Astrocyte (in vitro differentiated cells and primary cell): ENCODE measurements at places on chromosomes 11 and 22. TPM values are rescaled to one million over a fixed set of nuclear protein-coding genes. Genes with fewer than 3 reads are reported as not detected.

GRCh38 chr11:72962717-72963116 lies 148.5 kb downstream of the ATG16L2 start:
- DNase-seq, result no peak

DNA sequence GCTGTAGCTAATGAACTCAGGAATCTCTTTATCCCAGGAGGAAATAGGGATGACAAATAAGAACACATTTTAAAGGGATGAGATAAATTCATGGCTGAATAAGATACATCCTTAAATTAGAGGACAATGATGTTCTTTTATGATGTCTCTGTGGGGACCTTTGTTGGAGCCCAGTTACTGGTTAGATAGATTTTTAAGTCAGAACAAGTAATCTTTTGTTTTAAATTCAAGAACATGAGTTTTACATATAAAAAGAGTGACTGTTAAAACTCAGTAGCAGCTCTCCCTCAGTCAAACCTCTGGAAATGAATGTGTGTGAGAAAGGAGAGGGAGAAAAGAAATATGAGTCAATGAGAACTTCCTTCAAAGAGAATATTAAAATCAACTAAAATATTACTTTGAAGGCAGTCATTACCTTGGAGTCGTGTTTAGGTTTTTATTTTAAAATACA lies 241.6 kb downstream of the SWAP70 start:
- no peak for DNase-seq

- DNase-seq, result no peak
Measured at GRCh38 chr22:46366327-46366731, 30.8 kb downstream of the TRMU start.

- no peak for DNase-seq
Measured at GRCh38 chr11:80868831-80869230, 1428.0 kb upstream of the TENM4 start.

Gene INS
- not detected in 2 replicates for total RNA-seq

DNA sequence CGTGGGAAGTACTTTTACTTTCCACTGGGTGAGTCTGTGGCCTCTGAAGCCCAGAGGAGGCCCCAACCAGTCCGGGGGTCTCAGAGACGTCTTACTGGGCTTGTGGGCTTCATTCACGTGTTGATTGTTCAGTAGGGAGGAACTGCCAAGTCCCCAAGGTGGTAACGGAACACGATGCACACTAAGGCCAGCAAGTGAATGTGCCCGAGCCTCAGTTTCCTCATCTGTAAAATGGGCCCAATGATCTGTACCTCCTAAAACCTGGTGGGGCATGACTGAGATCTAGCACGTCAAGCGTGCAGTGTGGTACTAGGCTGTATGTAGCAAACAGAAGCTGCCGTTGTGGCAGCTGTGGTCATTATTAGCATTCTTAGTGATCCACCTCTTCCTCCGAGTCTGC lies 499.1 kb downstream of the MN1 start:
- DNase-seq, result no peak

Gene YPEL4
- 0.09 and 0.62 TPM in 2 replicates for total RNA-seq

Gene JAML
- total RNA-seq, result not detected in 2 replicates

Gene ADORA2A
- 2.2 and 3.9 TPM in 2 replicates for total RNA-seq

- no peak for DNase-seq
Measured at GRCh38 chr11:5103066-5103465, 33.7 kb downstream of the OR52E1 start.

Gene CYTH4
- total RNA-seq, result not detected in 2 replicates

GRCh38 chr11:31817054-31817620 lies 6.0 kb upstream of the PAX6 start:
- DNase-seq, result peak; percentile 21

Gene TCN1
- 0.45 TPM in 1 of 2 replicates, not detected in the other for total RNA-seq

Gene TSPAN18
- total RNA-seq, result 31.7 and 39.1 TPM in 2 replicates

- DNase-seq, result no peak
Measured at GRCh38 chr22:23376256-23376655, 195.9 kb downstream of the BCR start.

Gene MS4A15
- total RNA-seq, result not detected in 2 replicates

- DNase-seq, result peak; percentile 77
Measured at GRCh38 chr22:24592851-24593558, at the start of gene LRRC75B. Gene LRRC75B, minus strand, starts transcription at chr22:24593073. Its CDS starts 34 bp downstream, at chr22:24593039.

Gene OR6T1
- not detected in 2 replicates for total RNA-seq

DNA sequence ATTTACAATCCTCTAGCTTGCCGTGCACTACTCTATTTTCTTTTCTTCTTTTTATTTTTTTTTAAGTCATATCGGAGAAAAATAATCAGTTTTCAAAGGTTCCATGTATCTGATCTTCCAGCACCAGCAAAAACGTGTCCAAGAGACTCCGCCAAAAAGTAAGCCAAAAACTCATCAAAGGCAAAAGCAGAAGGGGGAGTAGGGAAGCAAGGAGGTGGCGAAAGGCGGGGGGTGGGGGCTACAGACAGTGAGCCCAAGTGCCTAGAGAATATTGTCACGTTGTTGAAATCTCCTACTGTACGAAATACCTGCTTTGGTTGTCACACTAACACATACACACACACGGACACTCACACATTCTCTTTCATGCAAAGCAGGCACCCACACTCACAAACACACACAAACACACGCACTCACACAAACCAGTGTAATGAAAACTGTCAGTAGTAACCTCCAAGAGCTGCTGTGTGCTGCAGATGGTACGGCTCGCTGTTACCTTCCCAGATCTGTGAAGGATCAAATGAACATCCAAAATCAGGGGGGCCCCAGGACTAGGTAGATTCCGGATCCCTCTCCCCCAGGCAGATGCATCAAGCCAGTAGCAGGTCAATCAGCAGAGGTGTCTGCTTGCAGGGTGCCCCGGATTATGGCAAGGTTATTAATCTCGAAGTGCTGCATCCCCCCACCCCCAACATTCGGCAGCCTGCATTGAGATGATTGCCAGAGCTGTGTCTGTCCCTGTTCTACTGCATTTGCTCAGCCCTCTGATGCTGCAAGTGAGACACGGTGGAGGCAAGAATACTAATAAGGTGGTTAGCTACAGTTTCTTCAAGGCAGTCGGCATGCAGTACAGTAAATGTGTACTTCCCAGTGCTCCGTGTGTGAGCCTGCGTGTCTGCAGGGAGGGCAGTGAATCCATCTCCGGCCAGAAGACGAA lies at the start of gene LRRC4C:
Gene LRRC4C, minus strand, starts transcription at position 188 of the 937 bp plus-strand sequence.
- DNase-seq, result peak; percentile 14

GRCh38 chr11:76975513-76975912 lies 58.7 kb upstream of the B3GNT6 start:
- no peak for DNase-seq

Gene TRIM34
- 1.2 and 4.6 TPM in 2 replicates for total RNA-seq
